ENCODE measurements at places on chromosomes 3 and 15. TPM values are rescaled to one million over a fixed set of nuclear protein-coding genes. Genes with fewer than 3 reads are reported as not detected.

Gene CPLX3
- total RNA-seq = not detected

Gene RASL12
- total RNA-seq = not detected

Gene ARHGAP31
- total RNA-seq = 22.9 TPM

Gene RAB5A
- 58.7 TPM for total RNA-seq

Gene LMAN1L
- total RNA-seq = not detected

Gene ROPN1
- not detected for total RNA-seq

Gene CLASP2
- 54.9 TPM for total RNA-seq

Gene UQCC5
- 23.6 TPM for total RNA-seq

Gene SPATA12
- total RNA-seq = under 0.01 TPM

Gene SPINK8
- not detected for total RNA-seq

Gene GOLGA8S
- total RNA-seq = 0.15 TPM

Gene SAMMSON
- not detected for total RNA-seq

Gene AGBL1
- total RNA-seq = not detected

Gene CCR4
- 0.30 TPM for total RNA-seq

Gene SEMA7A
- 3.2 TPM for total RNA-seq

Gene GP5
- not detected for total RNA-seq

Gene ERICH6
- total RNA-seq = not detected

Gene IQCB1
- 28.3 TPM for total RNA-seq

Gene CEP19
- total RNA-seq = 1.9 TPM

Gene ZNF860
- 0.61 TPM for total RNA-seq

Gene SI
- total RNA-seq = not detected

Gene BTBD1
- 107 TPM for total RNA-seq

Gene PTH1R
- 0.97 TPM for total RNA-seq

Gene KLF15
- total RNA-seq = 0.65 TPM

Gene TMEM108
- not detected for total RNA-seq

Gene ACTC1
- total RNA-seq = not detected

Gene TMEM207
- total RNA-seq = not detected

Gene COL6A5
- not detected for total RNA-seq
